GOT3 (cell line): ENCODE measurements at places on chromosomes 2 and 18.

GRCh38 chr2:158131919-158132566, 30.4 kb downstream of the UPP2 start:
- DNase-seq: no peak

GRCh38 chr18:74622072-74622471, 24.4 kb downstream of the ZNF407 start:
- no peak for DNase-seq

DNA sequence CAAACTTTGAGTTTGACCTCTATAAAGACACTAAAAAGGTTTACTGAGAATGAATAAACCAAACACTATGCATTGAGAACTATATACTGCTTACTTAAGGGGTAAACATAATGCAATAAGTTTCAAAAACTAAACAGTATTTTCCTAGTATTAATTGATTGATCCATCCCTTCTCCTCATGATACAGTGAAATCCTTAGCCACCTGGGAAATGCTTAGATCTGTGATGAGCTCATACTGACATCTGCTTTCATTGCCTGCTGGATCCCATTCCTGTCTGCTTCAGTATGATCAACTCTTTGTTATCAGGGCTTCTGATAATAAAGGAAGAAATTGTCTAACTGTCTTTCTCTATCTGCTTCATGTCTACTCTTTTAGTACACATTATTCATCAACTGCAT, 74.9 kb upstream of the UBE2E3 start:
- no peak for DNase-seq

- no peak for DNase-seq
Measured at GRCh38 chr18:32668956-32669355, 103.9 kb downstream of the KLHL14 start.

DNA sequence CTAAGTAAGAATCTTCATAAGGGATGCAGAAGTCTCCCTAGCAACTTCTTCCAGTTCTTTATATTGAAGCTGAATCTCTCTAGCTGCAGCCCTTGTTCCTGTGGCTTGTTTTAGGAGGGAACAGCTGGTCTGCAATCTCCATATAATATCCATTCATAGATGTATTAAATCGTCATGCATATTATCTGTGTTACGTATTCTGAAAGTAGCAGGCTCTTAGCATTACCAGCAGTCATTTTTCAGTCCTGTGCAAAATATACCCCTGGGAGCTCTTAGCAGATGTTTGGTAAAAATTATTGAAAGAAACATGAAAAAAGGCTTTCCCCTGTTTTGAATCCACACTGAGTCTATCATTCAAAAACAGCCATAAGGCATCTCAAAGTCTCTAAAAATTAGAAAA, 385.3 kb downstream of the IRS1 start:
- DNase-seq: no peak

- DNase-seq: no peak
Measured at GRCh38 chr2:217285926-217286325, 426.1 kb upstream of the TNP1 start.

DNA sequence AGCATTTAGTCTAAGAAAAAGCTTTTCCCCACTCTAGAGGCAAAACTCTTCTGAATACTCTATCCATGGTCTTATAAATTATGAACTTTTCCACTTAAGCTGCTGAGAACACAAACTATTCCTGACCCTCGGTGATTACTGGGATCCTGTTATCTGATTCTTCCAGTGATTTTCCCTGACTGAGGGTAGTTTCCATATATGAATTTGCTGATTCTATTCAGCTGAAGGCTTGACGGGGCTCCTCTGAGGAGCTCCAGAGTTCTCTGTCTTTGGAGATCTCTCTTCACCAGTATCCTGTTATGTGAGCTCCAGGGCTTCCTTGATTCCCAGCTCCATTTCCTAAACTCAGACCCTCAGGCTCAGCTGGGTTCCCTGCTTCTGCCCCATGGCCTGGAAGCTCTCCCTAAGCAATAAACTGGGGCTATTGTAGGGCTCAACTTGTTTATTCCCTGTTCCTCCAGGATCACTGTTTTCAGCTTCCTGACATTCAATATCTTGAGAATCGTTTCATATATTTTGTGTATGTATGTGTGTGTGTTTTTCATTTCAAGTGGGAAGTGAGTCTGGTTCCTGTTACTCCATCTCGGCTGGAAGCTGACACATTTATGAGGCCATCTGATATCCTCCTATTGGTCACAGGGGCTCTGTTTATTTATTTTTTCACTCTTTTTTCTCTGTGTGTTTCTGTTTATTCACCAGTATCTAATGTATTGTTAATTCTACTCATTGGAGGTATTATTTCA, 78.2 kb downstream of the ARHGAP28 start:
- no peak for DNase-seq
